ENCODE measurements at places on chromosomes 4 and X.

- DNase-seq, result no peak
Observed at GRCh38 chr4:1714303-1715001, 2.3 kb upstream of the SLBP start.

DNA sequence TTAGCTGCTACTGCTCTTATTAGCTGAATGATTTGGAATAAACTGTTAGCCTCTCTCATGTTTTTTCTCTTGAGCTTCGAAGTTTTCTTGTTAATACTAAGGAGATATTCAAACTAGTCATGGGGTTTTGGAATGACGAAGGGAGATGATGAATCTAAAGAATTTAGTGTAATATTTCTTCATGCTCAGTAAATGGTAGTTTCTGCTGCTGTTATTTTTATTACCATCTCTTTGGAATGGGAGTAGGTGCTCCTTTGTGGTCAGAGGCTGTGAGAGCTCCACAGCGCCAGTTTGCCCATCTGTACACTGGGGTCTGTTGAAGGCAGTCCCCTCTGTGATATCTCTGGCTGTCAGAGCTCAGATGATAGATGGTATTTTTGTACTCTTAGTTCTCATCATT is 33.7 kb downstream of the HTT start:
- DNase-seq, result no peak

DNA sequence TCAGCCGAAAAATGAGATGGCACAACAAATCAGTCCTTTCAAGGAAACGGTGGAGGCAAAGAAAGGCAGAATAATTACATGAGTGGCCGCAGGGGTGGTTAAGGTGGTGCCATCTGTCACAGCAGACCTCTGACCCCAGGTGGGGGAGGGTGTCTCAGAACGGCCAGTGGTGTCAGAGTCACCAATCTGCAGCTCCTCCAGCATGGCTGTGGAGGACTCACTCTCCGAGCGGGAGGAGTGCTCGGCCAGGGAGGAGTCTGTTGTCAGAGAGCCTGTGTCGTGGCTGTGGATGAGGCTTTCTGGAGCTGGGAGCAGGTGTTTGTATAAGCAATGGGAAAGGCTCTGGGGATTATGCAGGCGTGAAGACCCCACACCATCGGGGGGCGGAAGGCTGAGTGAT is 130.3 kb upstream of the PDLIM3 start:
- DNase-seq, result no peak

GRCh38 chr4:74996996-74997395 is 64.1 kb downstream of the PARM1 start:
- DNase-seq, result no peak

GRCh38 chr4:68803013-68803412 is 12.8 kb upstream of the UGT2B10 start:
- DNase-seq, result no peak
